ENCODE measurements at places on chromosomes 2 and 18. TPM values are rescaled to one million over a fixed set of nuclear protein-coding genes. Genes with fewer than 3 reads are reported as not detected.

The LYPD6 gene
- 5.1 TPM for total RNA-seq

The SESTD1 gene
- 32.0 TPM for total RNA-seq

The HRH4 gene
- total RNA-seq: 0.30 TPM

The SPP2 gene
- total RNA-seq: not detected

The TFCP2L1 gene
- 4.9 TPM for total RNA-seq

The GPR75 gene
- total RNA-seq: 2.3 TPM

The DTNA gene
- 14.1 TPM for total RNA-seq

All from skin of body (tissue), 3 donors.